ENCODE measurements at places on chromosomes 4 and X.

GRCh38 chr4:41528512-41529205 is 9.3 kb upstream of the LIMCH1 start:
- no peak for DNase-seq

DNA sequence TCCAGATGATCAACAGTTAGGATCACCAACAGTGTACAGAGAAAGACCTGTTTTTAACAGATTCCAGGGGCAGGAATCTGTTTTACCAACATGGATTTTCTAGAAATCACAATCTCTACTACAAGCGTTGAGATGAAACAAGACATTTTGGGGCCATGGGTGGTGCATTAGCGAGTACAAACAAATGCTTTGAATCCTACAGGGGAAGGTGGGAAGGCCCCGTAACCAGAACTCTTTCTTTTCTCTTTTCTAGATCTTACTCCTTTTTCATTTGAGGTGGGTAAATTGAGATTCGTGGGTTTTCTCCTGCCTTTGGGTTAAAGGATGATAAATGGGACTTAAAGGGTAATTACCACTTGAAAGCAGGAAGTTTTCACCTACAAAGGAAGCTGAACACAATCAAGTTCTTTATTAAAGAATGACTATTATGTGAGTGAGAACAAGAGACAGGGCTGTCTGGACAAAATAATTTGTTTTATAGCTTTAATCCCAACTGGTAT is 189.9 kb upstream of the ANXA3 start:
- no peak for DNase-seq

- no peak for DNase-seq
Observed at GRCh38 chr4:117249333-117249732, 164.0 kb upstream of the TRAM1L1 start.

DNA sequence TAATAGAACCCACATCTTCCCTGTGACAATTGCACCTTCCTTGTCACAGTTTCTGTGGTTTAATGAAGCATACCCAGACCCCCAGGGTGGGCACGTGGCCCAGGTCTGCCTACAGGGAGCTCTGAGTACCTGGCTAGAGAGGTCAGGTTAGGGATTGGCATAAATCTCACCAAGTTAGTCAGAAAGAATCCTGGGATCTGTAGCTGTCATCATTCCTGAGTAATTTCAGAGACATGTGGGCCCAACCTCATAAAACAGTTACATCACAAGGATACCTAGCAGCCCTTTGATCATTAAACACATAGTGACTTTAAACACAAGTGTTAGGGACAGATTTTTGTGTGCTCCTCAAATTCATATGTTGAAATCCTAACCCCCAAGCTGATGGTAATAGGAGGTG is 123.0 kb downstream of the KDR start:
- DNase-seq: no peak

GRCh38 chr4:64584981-64585557 is 175.8 kb upstream of the TECRL start:
- DNase-seq: peak; percentile 18

DNA sequence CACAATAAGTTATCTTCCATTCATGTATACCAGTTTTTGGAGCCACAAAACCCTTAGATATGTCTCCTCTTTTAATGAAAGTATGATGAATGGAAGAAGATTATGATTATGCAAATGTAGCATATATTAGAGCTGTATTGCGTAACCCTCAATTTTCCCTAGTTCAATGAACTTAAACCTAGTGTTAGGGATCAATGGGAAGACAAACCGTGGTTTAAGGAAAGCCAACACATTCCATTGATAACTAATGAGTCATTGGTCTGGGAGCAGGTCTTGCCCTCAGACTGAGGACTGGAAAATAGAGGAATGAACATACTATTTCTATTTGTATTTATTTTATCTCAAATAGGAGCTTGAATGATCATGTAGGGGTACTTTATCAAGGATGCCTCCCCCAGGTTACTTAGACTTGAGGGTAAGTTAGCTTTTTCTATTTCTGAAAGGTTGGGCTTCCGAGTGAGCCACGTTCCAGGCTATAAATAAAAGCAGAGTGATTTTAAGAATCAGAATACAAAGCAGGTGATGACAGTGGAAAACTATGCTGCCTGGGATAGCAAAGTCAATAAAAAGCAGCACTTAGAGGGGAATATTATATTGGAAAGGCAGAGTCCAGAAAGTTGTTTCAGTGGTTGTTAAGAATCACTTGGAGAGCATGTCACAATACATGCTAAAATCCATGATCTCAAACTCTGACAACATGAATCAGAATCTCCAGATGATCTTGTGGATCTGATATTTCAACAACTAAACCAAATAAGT is 356.0 kb downstream of the ADAM29 start:
- peak; percentile 23 for DNase-seq

DNA sequence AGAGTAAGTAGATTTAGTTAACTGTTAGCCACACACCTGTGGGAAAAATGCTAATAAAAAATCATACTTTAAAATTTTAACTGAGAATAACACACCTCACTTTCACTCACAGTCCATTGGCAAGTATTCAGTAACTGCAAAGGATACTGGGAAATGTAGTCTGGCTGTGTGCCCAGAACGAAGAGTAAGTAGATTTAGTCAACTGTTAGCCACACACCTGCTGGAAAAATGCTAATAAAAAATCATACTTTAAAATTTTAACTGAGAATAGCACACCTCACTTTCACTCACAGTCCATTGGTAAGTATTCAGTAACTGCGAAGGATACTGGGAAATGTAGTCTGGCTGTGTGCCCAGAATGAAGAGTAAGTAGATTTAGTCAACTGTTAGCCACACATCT is 178.4 kb upstream of the NWD2 start:
- DNase-seq: no peak

- no peak for DNase-seq
Observed at GRCh38 chr4:55868581-55869090, 15.2 kb downstream of the EXOC1 start.

DNA sequence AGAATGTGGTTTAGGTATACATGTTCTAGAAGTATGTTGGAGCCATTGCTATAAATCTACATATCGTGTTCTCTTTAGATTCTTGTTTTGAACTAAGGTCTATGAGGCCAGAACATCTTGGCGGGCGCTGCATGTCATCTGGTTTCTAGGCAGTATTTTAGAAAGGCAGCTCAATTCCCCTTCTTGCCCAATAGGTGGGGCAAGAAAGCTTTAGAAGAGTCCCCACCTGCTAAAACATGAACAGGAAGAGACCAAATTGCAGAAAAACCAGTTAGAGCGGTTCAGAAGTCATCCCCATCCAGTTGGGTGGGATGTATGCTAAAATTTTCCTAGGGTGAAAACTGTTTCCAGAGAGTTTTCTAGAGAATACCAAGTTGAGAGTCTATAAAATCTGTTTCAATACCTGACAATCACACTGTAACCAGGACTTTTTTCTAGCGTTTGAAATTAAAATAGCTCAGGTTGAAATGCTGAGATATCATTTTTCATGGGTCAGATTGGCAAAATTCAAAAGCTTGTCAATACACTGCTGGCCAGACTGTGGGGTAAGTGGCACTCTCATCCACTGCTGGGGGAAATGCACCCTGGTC is 17.5 kb upstream of the SH3KBP1 start:
- DNase-seq: peak; percentile 23

GRCh38 chrX:22338740-22339139 is 66.0 kb downstream of the CBLL2 start:
- DNase-seq: no peak

- no peak for DNase-seq
Observed at GRCh38 chr4:121784401-121784800, 16.7 kb upstream of the EXOSC9 start.

DNA sequence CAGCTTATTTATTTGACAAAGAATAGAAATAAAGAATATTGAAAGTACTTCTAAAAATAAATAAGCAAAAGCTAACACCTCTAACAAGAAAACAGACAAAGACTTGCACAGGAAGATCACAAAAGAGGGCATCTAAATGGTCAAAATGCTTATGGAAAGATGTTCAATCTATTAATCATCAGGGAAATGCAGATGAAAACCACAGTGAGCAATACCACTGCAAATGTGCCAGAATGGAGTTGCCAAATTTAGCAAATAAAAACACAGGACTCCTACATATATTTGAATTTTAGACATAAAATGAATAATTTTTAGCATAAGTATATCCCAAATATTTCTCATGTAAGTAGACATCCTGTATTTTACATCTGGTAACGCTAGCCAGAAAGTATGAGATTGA is 56.1 kb upstream of the HPGD start:
- DNase-seq: no peak

GRCh38 chr4:6180841-6181631 is 19.3 kb downstream of the JAKMIP1 start:
- no peak for DNase-seq

- DNase-seq: no peak
Observed at GRCh38 chrX:13419918-13420317, 100.1 kb upstream of the ATXN3L start.

DNA sequence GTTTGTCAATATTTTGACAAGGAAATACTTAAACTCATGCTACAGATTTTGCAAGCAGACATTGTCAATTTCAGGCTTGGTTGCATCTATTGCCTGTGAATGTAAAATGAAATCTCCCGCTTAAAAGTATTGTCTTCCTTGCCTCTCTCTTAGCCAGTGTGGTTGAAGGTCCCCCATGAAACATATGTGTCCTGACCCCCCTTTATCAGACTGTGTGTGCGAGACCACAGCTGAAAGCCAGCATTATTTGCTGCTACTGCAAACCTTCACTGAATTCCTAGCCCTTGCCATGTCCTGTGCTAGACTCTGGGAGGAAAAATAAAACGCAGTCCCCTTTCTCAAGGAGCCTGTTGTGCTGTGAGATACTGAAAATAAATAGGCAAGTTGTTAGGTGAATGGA is 16.6 kb upstream of the CLNK start:
- no peak for DNase-seq

DNA sequence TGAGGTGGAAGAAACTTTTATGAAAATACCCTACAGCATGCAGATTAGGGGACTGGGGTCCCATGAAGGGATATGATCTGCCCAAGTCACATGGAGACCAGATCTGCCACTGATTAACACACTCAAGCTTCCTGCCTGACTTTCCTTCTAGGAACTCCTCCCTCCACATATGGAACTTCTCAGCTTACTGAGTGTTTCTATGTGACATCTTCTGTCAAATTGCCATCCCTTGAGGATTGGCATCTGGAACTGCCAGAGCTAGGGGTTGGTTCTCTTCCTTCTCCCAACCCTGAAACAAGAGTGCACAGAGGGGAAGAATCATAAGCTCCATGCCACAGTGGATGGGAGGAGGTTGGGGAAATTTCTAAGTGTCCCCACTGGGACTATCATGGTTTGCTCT is 150.6 kb upstream of the MBNL3 start:
- DNase-seq: no peak

DNA sequence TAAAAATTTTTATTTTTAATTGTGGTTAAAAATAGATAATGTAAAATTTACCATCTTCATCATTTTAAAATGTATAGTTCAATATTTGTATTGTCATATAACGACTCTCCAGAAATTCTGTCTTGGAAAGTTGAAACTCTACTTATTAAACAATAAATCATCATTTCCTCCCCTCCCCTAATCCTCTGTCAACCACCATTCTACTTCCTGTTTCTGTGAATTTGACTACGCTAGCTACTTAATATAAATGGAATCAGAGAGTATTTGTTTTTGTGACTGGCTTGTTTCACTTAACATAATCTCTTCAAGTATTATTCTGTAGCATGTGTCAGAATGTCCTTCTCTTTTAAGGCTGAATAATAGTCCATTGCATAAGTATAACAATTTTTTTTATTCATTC is 729.0 kb upstream of the AADAT start:
- DNase-seq: no peak

DNA sequence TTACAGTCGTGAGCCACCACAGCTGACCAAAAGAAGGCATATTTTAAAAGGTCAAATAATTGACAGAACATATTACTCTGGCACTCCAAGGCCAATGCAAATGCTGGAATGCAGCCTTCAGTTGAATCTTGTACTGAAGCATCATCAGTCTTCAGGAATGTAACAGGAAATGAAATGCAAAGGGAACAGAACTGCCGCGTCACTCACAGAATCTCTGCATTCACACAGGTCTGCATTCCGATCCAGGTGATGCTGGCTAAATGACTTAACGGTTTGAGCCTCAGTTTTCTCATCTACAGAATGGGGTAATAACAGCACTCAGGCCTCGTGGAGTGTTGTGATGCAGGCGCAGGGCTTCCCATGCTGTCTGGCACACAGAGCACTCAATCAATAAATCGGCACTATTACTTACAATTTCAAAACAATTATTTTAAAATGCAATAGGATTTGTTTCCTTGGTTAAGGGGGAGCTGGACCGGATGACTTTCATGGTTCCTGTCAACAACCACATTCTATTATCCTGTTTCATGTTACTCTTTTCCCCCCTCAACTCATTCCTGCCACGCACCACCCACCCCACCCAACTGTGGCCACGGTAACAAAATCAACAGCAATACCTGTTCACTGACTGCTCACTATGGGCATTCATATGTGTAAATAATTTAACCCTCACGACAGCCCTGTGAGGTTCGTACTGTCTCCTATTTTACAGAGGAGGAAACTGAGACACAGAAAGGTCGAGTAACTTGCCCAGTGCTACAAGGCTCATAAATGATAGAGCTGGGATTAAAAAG is 32.4 kb downstream of the IGFBP7 start:
- peak; percentile 69 for DNase-seq

DNA sequence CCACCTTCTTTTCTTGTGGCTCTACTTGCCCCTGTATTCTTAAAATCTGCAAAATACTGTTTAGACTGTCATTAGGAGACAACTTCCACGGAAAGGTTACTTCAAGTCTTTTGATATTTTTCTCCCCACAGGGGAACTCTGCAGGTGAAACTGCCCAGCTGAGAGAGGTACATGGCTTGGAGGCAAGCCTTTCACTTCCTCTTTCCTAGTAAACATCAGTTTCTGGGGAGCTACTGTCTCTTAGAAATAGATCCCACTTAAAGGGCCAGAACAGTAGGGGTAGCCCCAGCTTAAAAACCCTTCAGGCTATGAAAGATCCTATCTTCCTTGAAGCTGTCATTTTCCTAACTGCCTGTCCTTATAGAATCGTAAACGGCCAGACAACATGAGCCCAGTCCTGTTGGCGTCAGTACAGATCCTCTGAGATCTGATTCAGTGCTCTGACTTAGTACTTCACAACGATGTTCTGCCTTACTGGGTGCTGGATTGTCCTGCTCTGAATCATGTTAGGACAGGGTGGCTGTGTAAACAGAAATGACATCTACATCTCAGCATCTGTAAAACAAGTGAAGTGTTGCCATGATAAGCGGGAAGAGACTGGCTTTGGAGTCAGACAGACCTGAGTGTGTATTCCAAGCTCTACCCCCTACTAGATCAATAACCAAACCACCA is 102.1 kb downstream of the ITIH6 start:
- DNase-seq: no peak

- DNase-seq: no peak
Observed at GRCh38 chrX:66163447-66163846, 600 bp upstream of the HEPH start.

GRCh38 chrX:8846266-8846665 is 45.1 kb upstream of the FAM9A start:
- no peak for DNase-seq

- DNase-seq: peak; percentile 46
Observed at GRCh38 chr4:151801547-151802516, 41.0 kb upstream of the GATB start.

GRCh38 chr4:41646862-41647261 is 101.7 kb downstream of the PHOX2B start:
- DNase-seq: no peak

GRCh38 chrX:153848325-153848724 is 18.0 kb upstream of the PDZD4 start:
- DNase-seq: no peak
